ENCODE measurements at places on chromosomes 2 and 18. TPM values are rescaled to one million over a fixed set of nuclear protein-coding genes. Genes with fewer than 3 reads are reported as not detected.

GRCh38 chr2:58540681-58541080, 299.6 kb upstream of the FANCL start:
- no peak for DNase-seq

DNA sequence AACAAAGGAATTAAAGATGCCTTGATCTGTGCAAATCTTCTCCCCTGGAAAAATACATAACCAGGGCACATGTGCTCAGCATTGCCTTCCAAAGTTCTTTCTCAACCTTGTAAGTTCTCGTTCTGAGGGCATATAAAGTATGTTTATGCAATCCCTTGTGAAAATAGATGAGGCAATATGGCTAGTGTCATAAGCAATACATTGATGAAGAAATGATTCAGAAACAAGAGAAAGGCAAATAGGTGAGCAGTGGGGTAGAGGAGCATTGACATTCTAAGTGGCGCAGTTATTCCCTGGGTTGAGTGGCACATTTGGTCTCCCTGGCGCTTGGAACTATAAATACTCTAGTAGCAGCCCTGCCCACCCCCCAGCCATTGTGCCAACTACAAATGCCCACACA, 57.4 kb upstream of the PGAP1 start:
- DNase-seq, result no peak

DNA sequence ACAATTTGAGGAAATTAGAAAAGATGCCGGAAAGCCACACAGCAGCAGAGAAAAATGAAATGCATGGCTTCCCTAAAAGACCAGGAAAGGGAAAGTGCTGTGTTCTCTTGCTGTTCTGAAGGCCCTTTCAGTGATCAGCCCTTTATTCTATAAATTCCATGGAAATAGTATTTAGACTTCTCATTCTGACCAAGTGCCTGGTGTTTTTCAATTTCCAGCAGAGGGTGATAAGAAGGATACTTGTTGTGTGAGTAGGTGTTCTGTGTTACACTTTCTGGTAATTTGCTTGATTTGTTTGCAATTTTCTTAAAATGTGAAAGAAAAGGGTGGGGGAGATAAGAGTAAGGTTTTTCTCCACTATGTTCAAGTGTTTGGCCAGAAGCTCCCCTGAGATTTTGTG, 504.5 kb downstream of the IRS1 start:
- DNase-seq, result no peak

DNA sequence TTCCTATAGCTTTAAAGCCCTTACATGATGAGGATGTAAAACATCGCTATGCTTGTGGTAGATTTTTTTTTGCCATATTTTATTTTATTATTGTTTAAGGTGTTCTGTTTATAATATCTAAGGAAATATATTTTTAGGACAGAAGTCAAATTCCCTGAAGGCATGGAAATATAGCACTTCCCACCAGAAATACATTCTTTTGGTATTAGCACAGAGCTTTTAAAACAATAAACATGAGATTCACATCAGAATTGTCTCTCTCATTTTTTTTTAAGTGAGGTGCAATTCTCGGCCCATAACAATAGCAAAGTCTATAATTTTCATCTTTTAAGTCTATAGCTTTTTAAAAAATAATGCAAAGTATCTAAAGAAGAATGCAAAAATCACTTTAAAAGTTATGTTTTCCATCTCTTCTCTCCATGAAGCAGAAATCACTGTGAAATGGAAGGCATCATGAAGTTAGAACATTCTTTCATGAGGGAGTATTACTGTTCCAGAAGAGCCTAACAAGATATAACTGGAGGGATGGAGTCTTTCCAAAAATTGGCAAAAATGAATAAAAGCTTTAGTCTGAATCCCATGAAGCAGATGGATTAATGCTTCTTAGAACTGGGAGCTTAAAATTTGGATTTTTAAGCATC, 283.6 kb upstream of the TRIB2 start:
- DNase-seq, result no peak

The BOLL gene
- not detected for total RNA-seq
